ENCODE measurements at places on chromosomes 1 and 21.

GRCh38 chr1:59150577-59151386 lies 146.1 kb upstream of the FGGY start:
- no peak for DNase-seq

GRCh38 chr1:82555501-82555900 lies 754.8 kb downstream of the ADGRL2 start:
- DNase-seq = no peak

DNA sequence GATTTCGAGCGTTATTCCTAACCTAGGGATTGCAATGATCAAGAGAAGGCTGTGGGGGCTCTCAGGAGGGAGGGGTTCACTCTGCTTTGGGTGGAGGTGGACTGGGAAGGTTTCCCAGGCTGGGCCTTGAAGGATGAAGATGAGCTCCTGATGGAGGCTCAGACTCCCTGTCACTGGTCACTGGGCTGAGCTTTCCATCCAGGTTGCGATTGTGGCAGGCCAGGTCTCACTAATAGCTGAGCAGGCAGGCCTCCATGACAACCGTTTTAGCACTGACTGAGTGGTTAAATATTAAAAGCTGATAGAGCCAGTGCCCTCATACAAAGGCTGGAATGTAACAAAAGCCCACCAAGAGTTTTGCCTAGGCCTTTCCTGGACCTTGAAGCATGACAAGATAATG lies 36.2 kb upstream of the EFCAB14 start:
- DNase-seq = no peak

DNA sequence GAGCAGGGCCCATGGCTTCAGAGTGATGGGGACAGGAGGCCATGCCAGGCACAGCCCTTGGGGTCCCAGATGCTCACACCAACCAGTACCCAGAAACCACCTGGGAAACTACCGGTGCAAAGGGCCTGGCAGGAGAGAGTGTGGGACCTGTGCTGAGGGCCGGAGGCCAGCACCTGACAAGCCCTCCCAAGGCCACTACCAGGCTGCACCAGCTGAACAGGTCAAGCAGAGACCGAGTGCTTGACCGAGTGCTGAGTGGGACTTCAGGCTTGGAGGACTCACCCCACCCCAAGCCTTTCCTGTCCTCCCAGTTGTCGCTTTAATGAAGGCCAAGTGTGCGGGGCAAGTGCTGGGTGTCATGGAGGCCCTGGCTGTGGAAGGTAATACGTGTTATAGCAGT lies 36.5 kb downstream of the SNAP47 start:
- no peak for DNase-seq

DNA sequence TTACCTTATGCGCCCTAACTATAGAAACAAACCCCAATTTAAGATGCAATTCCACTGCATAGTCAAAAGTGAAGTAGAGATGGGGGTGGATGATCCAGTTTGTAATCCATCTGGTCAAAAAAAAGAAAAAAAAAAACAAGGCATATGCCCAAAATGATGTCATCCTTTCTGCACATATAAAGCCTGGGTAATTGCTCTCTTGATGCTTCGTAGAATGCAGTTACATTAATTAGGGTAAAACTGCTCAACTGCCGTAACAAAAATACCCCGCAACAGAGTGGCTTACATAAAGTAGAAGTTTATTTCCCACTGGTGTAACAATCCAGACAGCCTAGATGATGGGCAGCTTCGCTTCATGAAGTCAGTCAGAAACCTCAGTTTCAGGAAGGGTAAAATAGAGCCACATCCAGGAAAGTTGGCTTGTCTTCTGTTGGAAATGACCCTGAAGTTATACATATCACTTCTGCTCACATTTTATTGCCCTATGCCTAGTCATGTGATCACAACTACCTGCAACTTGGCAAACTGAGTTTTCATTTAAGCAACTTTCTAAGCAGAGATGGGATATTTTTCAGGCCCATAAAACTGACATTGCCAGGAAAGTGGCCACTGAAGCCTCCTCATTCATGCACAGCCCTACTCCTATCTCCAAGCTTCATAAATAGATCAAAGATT lies 221.7 kb downstream of the C1orf94 start:
- no peak for DNase-seq

GRCh38 chr1:171743081-171743870 lies 1.4 kb upstream of the VAMP4 start:
- no peak for DNase-seq

- DNase-seq = no peak
Measured at GRCh38 chr1:214101246-214101645, 113.5 kb downstream of the PROX1 start.

DNA sequence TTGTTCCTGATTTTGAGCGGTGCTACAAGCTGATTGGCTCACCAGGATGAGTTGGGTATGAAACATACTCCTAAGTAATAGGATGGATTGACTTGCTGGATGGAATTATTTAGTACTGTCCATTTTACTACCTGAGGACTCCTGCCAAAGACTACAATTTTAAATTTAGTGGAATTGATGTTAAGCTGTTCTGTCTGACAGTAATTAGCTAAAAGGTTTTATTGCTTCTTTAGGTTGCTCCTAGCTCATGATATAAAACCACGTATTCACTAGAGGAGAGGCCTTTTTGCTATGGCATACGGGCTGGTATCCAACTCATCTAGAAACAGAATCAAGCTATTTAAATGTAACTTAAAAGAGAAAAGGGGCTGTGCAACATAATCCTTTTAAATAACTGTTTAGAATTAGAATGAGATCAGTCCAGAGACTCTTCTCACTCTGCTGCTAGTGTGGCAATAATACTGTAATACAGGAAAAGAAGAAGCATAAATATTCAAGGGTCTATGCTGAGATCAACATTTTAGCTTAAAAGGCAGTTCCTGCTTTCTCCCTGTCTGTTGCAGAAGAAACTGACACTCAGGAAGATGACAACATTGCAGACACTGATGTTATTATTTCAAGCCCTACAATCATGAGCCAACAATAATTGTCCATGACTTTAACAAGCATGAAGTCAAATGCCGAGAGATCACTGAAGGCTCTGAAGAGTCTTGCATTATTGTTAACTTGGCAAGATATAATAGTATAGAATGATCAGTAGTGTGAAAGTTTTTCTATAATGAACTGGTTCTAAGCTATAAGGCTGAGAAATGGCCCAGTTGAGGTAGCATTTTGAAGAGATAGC lies 258.7 kb upstream of the ADGRL4 start:
- no peak for DNase-seq

- no peak for DNase-seq
Measured at GRCh38 chr1:88731475-88732269, 47.6 kb downstream of the PKN2 start.

GRCh38 chr1:54812801-54813484 lies 11.8 kb upstream of the TTC22 start:
- no peak for DNase-seq

DNA sequence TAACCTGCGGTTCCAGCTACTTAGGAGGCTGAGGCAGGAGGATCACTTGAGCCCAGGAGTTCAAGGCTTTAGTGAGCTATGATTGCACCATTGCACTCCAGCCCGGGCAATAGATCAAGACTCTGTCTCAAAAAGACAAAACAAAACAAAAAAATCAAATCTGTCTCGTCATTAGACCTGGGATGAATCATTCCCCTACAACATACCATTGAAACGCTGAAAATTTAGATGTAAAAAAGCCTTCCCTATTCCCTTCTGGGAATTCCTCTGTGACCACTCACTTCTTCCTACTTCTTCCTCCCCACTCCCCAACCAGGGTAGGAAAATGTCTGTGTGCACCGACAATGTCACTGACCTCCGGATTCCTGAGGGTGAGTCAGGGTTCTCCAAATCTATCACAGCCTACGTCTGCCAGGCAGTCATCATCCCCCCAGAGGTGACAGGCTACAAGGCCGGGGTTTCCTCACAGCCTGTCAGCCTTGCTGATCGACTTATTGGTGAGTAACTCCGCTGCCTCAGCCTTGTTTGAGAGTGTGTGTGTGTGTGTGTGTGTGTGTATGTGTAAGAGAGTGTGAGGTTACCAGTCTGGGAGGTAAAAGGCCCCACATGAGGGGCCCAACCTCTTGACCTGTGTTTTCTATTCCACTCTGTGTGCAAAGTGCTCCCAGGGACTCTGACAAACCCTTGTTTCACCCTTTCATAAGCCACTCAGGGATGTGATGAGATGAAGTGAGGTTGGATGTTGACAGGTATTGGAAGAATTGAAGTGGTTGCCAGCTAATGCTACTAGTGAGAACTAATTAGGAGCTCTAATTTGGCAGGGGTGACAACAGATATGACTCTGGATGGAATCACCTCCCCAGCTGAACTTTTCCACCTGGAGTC lies 16.3 kb upstream of the SARS1 start:
- no peak for DNase-seq

DNA sequence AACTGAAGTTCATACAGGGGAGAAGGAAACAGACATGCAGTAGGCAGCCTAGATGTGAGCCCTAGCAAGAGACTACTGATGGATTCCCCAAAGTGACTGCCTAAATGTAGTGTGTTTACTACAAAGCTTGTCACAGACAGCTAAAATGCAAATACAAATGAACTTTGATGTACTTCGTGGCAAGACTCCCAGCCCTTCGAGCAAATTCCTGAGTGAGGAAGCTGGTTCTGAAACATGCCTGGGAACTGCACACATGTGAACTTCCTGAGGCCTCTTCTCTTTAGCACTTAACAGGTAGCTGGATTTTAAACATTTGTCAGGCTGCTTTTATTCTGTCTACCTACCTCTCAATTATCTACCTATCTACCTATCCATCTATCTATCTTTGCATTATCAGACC lies 6.7 kb upstream of the IRF2BP2 start:
- no peak for DNase-seq

DNA sequence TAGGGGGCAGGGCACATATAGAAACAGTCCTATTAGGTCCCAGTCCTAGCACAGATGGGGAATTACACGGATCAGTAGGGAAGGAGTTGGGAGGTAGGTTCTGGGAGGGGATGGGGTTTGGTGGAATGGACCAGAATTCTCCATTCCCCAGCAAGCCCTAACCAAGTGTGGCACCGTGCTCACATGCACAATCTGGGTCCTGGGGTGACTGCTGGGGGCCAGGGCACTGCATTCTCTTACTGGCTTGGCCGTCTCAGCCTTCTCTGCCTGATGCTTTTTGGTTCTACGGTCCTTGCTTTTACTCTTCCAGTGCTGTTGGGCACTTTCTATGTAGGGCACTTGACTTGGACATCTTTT lies 53.9 kb downstream of the NENF start:
- DNase-seq = no peak

DNA sequence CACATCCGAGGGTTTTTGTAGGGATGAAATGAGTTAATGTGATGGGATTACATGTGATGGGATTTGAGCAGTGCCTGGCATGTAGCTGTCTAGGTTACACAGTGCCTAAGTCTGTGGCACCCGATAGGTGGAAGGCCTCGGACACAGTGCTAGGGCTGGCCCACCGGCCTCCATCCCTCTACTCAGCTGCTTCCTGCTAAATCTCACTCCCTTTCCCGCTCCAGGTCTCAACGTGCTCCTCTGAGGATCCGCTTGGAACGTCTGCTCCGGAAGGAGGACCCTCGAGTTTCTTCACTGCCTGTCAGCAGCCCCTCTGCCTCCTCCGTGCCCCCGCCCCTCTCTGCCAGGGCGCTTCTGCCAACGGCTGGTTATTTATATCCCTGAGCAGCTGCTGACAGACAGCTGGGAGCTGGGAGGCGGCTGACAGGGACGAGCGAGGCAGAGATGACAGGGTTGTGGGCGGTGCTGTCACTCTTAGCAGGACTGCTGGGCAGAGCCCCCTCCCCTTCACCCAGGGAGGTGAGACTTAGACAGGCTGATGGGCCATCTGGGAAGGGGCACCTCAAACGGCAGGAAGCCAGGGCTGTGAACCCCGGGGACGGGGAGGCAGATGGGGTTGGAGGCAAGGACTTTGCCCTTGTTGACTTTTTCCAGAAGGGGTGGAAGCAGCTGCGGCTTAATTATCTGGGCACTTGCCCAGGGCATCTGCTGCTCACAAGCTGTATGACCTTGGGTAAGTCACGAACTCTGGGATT lies 26.6 kb upstream of the LRRN2 start:
- no peak for DNase-seq

DNA sequence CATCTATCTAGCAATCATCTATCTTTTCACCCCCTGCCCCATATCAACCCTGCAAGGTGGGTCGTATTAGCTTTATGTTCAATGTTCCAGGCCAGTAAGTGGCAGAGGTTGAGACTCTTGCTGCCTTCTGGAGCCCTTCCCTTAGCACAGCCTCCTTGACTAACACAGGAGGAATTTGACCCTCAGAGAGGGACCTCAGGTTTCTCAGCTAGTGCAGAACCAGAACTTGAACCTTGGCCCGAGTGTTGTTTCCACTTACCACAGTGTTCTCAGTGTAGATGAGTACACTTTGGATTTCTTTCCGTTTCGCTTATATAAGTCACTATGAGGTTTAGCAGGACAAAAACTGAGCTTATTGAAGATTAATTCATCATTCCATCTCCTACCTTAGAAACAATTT lies 11.1 kb upstream of the ATF3 start:
- DNase-seq = no peak

DNA sequence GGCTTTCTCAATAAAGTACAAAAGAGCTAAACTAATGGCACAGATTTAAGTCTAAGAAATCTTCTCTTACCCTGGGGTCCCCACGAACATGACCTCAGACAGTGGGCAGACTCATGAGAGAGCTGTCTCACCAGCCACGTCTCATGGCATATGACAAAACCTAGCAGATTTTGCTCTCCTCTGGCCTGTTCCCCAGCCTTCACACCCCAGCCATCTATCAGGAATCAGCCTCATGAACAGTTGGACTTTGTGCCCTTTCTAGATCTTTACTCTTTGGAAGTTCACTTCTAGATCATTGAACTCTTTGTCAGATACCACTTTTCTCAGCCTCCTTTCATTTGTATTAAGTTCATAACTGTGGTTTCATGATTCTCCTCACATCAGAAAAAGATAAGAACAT lies 14.2 kb upstream of the HSD3B1 start:
- no peak for DNase-seq

DNA sequence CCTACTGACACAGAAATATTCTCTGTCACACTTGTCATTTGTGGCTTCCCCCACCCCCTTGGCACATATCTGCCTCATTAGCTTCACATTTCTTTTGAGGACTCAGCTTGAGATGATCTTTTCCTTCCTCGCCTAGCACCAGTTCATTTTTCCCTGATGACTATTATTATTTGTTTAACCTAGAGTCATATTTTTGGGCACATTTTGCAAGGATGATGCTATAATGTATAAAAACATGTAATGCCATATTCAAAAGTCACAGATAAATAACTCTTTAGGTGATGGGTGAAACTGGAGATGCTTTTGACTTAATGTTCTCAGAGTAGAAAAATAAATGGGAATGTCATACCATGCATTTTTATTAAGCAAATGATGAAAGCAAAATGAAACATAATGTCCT lies 202.7 kb downstream of the BACH1 start:
- DNase-seq = no peak

- DNase-seq = no peak
Measured at GRCh38 chr1:29725262-29725661, 488.9 kb downstream of the PTPRU start.

DNA sequence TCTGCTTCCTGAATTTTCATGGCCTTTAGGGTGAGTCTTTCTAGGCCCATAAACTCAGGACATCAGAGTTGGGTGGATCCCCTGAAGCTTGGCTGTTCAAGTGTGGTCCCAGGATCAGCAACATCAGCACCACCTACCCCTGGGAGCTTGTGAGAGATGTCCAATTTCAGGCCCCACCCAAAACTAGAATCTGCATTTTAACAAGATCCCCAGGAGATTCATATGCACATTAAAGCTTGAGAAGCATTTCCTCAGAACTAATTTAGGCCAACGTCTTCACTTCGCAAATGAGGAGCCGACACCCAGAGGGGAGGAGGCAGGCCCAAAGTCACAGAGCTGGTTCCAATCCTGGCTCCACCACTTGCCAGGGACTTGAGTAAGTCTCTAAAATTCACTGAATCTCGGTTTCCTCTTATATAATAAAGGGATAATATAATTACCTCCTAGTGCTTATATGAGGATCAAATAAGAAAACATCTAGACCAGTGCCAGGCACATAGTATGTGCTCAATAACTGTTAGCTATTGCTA lies 10.3 kb upstream of the PHLDA3 start:
- no peak for DNase-seq
